ENCODE measurements at places on chromosomes 7 and 10.

DNA sequence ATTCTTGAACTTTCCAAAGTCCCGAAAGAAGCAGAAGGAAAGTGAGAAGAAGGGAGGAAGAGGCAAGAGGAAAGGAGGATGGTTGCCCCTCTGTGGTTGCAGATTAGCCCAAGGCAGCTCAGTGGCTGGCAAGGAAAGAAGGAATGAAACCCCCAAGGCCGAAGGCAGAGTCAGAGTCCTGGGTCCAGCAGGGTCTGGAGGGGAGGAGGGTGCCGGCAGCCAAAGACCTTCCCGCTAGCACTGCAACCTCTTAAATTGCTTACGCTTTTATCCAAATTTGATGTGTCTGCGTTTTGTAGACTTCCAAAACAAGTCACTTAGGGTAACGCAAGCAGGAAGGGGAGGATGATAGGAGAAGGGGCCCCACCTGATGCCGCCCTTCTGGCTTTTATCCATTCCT lies 7.4 kb upstream of the PFKP start:
- no peak for DNase-seq

DNA sequence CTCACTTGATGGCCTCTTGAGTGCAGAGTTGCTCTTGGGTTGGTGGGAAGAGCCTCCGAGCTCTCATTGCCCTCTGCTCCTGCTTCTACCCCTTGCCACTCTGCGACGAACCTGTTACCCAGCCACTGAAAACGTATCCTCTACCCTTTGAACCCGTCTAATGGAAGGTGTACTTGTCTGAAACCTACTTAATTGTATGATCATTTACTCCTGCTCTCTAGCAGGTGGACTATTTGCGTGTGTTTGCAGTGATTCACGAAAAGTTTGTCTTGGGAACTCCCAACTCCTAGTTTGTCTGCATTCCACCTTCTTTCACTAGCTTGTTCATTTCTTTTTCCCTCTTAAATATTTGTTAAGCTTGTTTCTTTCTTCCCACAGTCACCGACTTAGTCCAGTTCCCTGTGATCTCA lies 503 bp downstream of the CROT start:
- DNase-seq: no peak

DNA sequence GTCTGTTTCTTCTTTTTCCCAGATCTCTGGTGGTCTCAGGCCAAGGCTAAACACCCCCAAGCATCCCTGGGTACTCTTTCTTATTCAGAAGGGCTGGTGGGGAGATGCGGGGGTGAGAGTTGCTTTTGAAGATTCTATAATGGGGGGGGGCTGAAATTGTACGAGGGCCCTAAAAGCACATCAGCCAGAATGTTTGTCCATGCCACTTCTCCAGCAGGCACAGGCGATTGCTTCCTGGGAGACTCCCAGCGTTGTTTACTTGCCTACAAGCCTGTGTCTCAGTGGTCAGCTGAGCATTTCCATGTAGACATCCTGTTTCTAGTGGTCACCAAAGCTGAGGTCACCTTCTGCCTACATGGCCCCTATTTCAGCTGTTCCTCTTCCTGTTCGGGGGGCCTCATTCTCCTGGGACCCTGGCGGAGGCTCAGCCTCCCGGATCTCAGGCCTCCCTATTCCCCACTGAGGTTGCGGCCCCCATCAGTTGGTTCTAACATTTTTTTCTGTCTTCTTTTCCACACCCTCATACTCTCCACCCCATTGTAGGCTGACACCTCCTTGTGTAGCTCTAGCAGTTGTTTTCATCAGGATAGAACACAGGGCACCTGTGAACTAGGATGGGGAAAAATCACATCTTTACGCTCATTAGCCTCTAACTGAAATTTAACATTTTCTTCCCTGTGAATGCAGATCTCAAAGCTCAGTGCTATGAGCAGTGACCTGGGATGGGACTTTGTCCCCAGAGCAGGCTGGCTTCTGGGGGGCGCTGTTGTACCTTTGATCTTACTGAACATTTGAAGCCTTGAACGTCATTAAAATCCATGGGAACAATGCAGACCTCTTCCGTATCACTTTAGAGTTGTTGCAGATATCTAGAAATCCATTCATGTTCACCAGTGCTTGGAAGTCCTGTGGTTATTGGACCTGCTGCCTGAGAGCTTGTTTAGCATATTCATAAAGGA lies 286.5 kb downstream of the GLRX3 start:
- no peak for DNase-seq

DNA sequence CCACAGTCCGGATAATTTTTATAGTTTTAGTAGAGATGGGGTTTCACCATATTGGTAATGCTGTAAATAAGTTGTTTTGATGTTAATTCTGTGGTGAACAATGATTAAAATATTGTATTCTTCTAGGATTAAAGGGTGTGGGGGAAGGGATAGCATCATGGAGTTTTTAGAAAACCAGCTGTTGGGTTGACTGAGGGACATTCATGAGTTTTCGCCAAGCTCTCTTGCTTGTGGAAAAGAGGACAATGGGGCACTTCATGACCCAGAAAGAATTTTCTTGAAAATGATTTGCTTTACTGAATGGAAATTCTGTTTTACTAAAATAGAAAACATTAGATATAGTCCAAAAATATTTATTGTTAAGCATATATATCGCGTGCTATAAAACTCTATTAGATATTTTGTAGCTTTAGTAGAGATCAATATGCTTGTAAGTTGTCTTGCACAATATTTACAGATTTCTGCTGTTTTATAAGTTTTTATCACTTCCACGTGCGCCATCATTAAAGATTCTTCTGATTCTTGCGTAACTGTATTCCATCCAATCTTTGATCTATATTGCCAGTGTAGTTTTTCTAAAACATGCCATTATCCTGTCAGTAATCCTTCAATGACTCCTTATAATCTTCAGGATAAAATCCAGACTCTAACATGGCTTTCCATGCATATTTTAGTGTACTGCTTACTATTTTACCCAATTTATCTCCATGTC lies 41.8 kb downstream of the LCOR start:
- DNase-seq: no peak

DNA sequence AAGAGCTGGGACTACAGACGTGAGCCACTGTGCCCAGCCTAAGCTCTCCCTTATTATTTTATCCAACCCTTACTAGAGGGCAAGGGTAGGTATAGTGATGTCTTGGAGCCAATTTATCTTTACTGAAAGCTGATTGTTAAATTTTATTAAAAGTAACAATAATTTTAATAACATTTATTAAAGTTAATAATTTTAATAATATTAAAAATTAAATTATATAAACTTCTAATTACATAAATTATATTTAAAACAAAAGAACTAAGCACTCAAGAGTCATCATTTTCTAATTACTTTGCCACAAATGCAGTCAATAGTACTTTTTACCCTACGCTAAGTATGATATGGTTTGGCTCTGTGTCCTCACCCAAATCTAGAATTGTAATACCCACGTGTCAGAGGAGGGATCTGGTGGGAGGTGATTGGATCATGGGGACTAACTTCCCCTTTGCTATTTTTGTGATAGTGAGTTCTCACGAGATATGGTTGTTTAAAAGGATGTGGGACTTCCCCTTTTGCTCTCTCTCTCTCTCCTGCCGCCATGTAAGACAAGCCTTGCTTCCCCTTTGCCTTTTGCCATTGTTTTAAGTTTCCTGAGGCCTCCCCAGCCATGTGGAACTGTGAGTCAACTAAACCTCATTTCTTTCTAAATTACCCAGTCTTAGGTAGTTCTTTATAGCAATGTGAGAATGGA lies 58.4 kb upstream of the ETV1 start:
- DNase-seq: no peak

GRCh38 chr10:84158061-84158460 lies 15.5 kb upstream of the GPR15LG start:
- no peak for DNase-seq

- DNase-seq: no peak
These were observed 4.8 kb upstream of the AOC1 start for GRCh38 chr7:150847536-150847935.

- DNase-seq: no peak
These were observed 938.9 kb downstream of the NRG3 start for GRCh38 chr10:82813856-82814255.

- no peak for DNase-seq
These were observed 123.2 kb upstream of the CACNA2D1 start for GRCh38 chr7:82566752-82567151.

DNA sequence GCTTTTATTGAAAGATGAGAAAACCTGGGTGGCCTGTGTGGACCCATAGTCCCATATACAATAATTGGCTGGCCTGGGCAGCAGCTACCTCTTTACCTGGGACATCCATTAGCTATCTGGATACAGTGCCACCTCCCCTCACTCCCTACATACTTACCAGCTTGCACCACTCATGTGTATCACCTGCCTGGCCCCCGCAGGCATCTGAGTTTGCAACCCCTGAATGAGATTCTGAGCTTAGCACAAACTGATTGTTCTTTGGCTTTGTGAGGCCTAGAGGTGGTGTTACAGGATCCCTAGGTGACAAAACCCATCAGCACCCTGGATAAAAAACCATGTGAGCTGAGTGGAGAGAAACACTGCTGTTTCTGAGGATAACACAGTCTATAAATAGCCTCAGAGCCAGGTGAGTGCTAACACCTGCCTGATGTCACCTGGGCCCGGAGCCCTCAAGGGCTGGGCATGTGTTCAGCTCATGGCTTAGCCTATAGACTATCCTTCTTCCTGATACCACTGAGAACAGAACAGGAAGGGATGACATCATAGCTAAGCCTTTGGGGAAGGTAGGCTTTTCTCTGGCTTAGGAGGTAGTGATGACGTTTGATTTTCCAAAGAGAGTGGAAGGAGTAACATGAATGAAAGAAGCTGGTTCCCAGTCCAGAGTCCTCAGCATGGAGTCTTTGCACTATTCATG lies 2.6 kb upstream of the PPIF start:
- DNase-seq: no peak

GRCh38 chr7:37495574-37496184 lies 47.0 kb upstream of the ELMO1 start:
- no peak for DNase-seq

DNA sequence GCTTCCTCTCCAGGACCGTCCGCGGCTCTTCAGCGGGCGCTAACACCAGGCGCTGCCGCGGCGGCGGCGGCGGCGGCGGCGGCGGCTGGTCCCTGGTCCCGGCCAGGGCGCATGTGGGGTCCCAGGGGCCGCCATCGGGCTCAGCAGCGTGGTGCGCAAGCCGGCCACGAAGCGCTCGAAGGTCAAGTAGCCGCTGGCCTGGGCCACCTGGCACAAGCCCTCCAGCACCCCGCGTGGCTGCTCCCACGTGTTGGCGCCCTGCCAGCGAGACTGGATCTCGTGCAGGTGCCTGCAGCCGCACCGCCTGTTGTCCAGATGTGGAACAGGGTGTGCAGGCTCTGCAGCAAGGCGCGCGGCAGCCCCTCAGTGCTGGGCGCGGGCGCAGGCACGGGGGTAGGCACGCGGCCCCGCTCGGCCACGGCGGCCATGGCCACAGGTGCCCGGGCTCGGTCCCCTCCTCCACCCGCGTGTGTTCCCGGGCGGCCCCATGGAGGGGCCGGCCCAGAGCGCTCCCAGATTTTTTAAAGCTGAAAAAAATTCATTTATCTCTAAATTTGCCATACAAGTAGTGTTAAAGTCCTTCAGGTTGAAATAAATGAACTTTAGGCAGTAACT lies 884.2 kb upstream of the ZNF722 start:
- no peak for DNase-seq

DNA sequence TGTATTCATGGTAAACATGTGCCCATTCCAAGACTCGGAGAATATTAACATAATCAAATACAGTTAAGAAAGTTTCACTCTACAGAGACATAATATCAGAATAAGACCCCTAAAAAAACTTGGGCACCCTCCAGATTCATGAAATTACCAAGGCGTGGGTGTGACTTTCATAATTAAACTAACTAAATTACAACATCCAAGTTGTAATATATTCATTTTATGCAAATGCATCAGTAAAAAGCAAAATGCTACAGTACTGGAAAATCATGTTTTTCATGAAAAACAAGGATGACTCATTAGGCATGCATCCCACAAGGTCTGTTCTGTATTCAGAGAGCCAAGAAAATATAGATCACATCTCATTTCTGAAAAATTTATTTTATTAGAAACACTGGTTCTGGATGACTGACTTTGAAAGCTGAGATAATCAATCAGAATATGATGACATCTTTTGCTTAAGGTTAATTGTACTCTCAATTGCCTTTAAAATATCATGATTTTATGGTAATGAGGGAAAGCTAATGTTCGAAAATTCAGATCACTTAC lies 248.8 kb upstream of the SMIM30 start:
- no peak for DNase-seq

GRCh38 chr10:61408105-61408504 lies 45.1 kb downstream of the TMEM26 start:
- no peak for DNase-seq

DNA sequence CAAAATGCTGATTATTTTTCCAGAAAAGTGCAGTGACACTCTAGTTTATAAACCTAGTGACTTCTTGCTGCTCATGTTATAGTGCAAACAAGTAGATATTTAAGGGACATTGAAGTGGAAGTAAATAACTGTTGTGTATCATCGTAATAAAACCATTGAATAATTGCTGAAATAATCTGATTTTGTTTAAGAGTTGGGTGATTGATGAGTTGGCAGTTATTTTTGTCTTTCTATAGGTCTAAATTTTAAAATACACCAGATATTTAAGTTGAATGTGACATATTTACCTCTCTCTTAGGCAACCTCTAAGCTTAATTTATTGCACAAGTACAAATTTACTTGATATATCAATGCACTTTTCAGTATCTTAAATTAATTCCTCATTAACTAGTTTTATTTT lies 192.9 kb downstream of the TSPAN12 start:
- DNase-seq: no peak

- no peak for DNase-seq
These were observed 3.1 kb upstream of the MRC1 start for GRCh38 chr10:17805921-17806577.

DNA sequence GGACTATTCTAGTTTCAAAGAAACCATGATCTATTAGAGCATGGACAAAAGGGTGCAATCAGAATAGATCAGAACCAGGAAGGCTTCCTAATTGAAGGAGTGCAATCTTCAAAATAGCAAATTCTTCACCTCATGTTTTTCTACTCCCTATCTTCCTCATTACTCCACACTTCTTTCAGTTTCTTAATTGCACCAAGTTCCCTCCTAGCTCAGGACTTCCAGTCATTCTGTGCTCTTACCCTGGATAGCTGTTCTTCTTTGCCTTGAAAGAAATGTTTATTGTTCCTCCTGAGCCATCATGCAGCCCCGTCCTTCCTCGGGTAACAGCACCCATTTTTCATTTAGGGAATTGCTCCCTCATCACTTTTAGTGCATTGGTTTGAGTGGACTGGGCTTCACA lies 23.1 kb downstream of the TRPV5 start:
- no peak for DNase-seq

- no peak for DNase-seq
These were observed 130.3 kb upstream of the POT1 start for GRCh38 chr7:125059861-125060456.

Measured in activated T-cell treated with anti-CD3 and anti-CD28 coated beads for 24 hours (primary cell).